ENCODE measurements at places on chromosomes 1 and 21.

GRCh38 chr1:93471284-93471683 is 23.4 kb downstream of the FNBP1L start:
- DNase-seq, result no peak

DNA sequence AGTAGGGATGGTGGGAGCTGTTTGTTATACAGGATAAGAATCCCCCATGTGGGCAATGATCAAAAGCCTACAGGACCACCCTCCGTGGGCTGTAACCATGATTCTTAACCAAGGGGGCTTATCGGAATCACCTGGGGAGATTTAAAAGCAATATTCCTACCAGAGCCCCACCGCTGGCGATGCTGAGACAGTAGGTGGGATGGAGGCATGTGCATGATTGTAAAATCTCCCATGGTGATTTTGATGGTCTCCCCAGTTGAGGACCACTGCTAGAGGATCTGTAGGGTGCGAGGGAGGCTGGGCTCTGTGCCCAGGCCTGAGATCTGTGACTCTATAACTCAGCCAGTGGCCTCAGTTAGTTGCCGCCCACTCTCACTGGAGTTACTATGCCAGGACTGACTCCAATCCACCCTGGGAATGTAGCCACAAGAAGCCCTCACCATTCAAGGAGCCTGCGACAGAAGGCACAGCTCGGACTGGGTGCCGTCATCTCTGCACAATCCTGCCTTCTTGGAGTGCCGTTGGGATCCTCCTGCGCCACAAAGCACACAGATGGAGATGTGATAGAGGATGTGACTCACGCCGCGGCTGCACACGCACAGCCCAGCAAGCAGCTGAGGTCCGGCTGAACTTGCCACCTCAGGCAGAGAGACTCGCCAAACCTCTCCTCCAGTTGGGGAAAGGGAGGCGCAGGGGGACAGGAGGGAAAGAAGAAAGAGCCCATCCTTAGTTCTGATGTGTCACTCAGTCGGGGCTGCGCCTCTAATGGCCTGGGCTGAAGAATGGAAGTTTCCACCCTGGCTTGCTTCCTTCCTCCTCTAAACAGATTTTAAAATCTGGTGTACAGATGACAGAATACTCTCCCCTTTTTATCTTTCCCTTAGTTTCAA is 26.5 kb downstream of the AKNAD1 start:
- DNase-seq, result peak; percentile 85

DNA sequence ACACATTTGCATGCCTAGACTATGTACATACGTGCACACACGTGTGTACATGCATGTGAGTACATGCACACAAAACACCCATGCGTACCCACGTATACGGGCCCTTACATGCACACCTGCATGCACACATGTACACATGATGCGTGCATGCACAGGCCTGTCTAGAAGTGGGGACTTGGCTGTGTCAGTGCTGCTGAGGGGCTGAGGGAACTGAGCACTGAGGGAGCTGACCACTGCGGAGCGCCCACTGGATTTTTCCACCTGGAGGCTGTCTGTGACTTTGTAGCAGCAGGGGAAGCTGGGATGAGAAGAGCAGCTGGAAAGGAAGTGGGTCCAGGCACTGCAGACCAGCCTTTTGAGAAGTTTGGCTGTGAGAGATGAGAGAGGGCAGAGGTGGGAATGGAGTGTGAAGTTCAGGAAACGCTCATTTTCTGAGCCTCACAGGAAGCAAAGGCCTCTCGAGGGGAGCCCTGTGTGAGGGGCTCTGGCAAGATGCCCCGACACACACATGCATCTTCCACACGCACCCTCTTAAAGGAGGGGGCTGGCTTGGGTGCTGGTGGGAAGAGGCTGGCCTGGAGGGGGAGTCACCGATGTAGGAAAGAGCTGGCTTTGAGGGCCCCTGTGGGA is 20.9 kb downstream of the PODN start:
- DNase-seq, result peak; percentile 80

- no peak for DNase-seq
Measured at GRCh38 chr1:44696101-44696500, 21.6 kb downstream of the ARMH1 start.

GRCh38 chr1:47181955-47182675 is 7.7 kb downstream of the PDZK1IP1 start:
- DNase-seq, result no peak

DNA sequence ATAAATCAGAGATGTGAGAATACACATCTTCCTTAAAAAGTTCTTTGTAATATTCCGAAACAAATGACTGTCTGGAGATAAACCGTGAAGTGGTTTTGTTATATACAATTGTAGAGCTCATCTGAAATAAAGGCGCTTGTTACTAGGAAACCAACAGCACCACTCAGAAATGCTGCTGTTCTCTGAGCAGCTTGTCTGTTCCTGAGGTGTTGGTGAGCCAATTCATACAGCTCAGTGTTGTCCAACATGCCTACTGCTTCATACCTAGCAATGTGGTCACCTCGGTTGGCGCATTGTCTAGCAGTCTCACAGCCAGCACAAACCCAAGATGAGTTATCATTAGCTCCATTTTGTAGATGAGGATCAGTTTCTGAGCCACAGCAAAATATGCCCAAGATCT is 44.4 kb downstream of the GFI1 start:
- DNase-seq, result no peak

GRCh38 chr1:6491966-6492365 is 499 bp upstream of the PLEKHG5 start:
- no peak for DNase-seq

DNA sequence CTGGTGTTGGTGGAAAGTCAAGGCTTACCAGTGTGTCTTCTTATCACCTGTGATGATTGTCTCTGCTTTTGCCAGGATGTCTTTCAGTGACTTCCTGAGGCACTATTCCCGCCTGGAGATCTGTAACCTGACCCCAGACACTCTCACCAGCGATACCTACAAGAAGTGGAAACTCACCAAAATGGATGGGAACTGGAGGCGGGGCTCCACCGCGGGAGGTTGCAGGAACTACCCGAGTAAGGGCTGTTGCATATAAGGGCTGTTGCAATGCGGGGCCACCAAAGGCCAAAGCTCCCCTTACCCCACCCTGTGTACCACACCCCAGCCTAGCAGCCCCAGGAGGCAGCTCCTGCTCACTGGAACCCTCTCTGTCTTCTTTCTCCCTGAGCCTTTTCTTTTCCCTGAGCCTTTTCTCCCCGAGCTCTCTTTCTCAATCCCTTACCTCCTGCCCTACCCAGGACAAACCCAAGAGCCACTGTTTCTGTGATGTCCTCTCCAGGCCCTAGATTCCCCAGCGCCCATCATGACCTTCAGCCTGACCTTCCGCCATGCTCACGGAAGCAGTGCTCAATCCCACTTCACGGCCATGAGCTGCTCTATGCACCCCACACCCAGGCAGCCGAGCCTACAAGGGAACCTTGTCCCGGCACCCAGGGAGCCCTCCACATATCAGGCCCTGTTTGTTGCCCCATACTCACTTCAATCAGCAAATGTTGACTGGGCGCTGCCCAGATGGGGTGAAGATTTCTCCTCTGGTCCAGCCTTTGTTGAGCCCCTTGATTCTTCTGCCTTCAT is 40.6 kb downstream of the CAPN2 start:
- no peak for DNase-seq

- DNase-seq, result no peak
Measured at GRCh38 chr1:15407580-15407979, 2.1 kb upstream of the EFHD2 start.

- no peak for DNase-seq
Measured at GRCh38 chr1:53526451-53527101, 67.4 kb downstream of the DMRTB1 start.

Measured in Kasumi-1 (cell line).